ENCODE measurements at places on chromosomes 2 and 18.

DNA sequence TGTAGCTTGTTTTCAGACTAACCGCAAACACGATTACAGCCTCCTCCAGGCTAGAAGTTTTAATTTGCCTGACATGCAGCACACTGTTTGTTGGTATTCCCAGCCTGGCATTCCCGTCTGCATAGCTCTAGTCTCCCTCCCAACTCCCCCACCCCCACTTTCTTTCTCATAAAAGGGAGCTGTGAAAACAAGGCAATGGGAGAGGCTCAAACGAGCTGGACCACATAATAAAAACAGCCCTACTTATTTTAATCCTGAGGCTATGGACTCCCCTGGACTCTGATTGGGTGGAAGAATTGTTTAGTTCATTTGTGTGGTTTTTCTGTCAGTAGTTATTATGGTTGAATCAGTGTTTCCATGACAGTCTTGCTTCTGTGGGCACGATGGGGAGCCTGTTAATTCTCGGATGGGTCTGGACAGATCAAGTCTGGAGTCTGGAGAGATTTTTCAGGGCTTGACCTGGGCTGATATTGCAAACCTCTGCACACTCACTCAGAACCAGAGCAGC is 1.2 kb downstream of the STON1 start:
- DNase-seq: no peak

- DNase-seq: no peak
Observed at GRCh38 chr2:99656994-99657393, 167.2 kb upstream of the REV1 start.

DNA sequence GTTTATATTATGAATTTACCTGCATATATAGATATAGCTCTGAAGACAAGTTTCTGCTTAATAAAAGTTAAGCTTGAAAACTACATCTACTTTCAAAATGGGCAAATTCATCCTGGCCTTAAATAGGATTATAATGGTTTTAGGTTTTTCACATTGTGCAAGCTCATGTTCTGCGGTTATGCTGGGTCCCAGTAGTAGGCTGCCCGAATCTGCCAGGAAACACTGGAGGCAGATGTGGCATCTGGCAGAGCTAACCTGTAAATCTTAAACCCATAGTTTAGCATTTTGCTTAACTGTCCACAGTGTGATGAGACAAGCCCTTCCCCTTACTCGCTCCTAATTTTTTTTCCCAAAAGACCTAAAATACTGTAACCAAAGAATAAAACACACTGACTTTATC is 234.2 kb downstream of the TCF4 start:
- no peak for DNase-seq

DNA sequence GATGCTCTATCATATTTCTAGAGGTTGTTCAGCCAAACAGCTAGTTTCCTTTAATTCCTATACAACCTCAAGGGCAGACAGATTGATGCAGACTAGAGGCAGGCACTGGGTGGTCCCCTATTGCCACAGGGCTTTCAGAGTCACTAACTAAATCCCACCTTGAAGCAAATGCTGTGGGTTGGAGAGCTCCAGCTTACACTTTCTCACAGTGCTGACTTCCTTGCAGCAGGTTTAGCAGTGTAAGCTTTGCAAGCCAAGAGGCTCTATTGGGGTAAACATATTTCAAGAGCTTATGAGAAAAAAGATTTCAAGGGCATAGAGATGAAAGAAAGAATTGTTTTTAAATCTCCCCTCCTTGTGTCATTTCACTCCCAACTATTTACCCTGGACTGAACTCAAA is 366.5 kb upstream of the CRIM1 start:
- no peak for DNase-seq

GRCh38 chr2:111715987-111716904 is 167.7 kb downstream of the ANAPC1 start:
- DNase-seq: no peak

DNA sequence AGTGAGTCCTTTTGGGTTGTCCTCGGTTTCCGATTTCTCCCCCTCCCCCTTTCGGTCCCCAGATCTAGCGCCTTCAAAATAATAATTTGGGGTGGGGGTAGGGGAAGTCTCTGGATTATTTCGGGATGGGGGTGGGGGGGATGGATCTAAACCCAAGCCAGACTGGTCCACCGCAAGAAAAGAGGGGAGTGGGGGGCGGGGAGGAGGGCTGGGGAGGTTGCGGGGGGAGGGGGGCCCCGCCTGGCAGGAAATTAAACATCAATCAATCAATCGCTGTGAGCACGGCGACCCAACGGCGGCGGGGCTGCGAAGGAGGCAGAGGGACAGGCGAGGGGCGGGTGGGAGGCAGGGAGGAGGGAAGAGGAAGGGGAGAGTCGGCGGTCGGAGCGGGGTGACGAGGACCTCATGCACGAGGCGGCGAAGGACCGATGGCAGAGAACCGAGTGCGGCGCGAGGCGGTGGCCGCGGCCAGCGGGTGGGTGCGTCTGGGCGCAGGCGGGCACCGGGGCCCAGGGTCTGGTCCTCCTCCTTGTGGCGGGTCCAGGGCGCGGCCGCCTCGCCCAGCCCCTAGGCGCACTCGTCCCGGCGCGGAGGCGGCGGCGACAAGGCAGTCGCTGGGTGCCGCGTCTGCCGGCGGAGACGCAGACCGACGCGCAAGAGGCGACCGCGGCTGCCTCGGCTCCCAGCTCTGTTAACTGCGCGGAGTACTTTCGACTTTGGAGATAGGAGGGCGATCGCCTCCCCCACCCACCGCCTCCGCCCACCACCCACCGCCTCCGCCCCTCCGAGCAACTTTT is 468 bp upstream of the SATB2 start:
- no peak for DNase-seq

- DNase-seq: no peak
Observed at GRCh38 chr2:85254540-85255300, 73.1 kb downstream of the TGOLN2 start.

Measured in germinal center (tissue), 1 donor.